ENCODE measurements at places on chromosomes 4 and X. TPM values are rescaled to one million over a fixed set of nuclear protein-coding genes. Genes with fewer than 3 reads are reported as not detected.

DNA sequence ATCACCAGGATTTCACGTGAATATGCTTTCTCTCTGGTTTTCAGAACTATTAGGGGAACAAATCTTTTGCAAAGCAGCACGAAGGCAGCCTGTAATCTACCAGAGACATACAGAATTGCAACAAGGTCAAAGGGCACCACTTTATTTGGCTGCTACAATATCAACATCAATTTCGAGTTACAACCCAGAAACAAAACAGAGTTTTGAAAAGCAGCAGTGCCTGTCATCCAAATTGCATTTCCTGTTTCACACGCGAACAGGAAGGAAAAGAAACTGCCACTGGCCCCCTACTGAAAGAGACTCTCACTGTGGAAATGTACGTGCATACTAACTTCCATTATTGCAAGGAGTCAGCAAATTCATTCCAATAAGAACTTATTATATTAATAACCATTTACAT lies 17.1 kb upstream of the C1QTNF7 start:
- no peak for DNase-seq

DNA sequence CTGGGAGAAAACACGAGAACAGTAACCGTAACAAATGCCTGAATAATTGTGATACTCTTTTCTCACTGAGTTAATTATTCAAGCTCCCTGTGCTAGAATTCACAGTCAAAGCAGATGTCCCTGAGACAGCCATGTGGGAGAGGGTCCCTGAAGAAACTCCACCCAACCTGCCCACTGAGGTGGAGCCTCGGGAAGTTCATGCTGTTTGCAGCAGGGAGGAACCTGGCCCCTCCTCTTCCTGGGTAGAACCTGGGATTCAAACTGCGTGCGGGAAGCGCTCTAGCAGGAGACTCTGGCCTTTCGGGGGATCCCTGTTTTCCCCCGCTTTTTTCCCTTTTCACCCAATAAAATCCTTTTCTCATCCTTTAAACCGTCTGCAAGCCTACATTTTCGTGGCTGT lies 20.2 kb upstream of the RHOH start:
- DNase-seq, result no peak

- DNase-seq, result peak; percentile 20
Observed at GRCh38 chr4:106473515-106473914, 104.9 kb upstream of the GIMD1 start.

DNA sequence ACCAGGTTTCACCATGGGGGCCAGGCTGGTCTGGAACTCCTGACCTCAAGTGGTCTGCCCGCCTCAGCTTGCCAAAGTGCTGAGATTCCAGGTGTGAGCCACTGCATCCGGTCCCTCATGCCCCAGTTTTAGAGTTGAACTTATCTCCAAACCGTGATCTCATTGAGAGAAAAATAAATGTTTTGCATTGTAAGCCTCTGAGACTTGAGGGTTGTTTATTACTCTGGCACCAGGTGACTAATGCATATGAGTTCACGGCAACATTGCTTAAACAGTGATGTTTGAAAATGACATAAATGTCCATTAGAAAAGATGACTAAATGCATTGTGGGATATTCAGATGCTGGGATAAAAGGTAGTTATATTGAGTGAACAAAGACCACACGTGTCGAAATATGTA lies 22.9 kb upstream of the FAT1 start:
- DNase-seq, result peak; percentile 19

GRCh38 chrX:77597511-77597910 lies 150.3 kb downstream of the FGF16 start:
- no peak for DNase-seq

The GAGE13 gene
- not detected for total RNA-seq
